RPMI7951 (cell line): ENCODE measurements at places on chromosomes 7 and 10. TPM values are rescaled to one million over a fixed set of nuclear protein-coding genes. Genes with fewer than 3 reads are reported as not detected.

ZMIZ2 gene
- total RNA-seq: 6.6 and 7.9 TPM in 2 replicates

SPRN gene
- total RNA-seq: not detected in 2 replicates

TSPAN13 gene
- total RNA-seq: 4.4 and 5.5 TPM in 2 replicates

SLC18A3 gene
- not detected in 2 replicates for total RNA-seq

SOSTDC1 gene
- 0.10 and 0.12 TPM in 2 replicates for total RNA-seq
